ENCODE measurements at places on chromosomes 5 and 9. TPM values are rescaled to one million over a fixed set of nuclear protein-coding genes. Genes with fewer than 3 reads are reported as not detected.

DNA sequence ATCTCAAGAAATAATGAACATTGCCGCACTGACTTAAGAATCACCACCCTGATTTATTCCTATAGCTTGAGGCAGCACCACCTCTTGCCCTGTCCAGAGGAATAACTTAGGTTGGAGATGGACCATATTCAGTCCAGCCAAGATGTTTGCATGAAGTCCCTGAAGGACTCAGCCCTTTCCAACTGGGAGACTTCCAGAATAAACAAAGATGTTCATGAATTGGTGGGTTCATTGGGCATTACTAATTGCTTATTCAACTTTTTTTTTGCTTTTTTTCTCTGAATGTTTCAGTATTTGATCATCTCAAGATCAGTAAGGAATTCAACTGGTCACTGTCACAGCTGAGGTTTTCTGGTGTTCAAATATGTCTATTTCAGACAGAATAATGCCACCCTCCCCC is 470.6 kb downstream of the CCDC171 start:
- no peak for DNase-seq

DNA sequence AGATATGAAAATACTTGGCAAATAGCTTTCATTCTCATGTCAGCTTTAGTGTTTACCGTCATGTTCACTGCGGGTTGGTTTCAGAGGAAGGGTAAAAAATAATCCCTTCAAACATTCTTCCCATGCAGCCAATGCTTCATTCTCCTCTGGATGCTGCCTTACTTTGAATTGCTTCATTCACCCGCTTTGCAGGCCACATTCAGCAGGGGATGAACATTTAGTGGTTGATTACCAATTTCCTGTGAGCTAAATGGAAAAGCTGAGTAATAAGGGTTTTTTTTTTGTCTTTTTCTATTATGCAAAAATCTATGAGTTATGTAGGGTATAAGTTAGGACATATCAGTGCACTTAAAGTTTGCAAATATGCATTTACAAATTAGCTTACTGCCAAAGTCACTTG is 96.3 kb upstream of the MEF2C start:
- no peak for DNase-seq

DNA sequence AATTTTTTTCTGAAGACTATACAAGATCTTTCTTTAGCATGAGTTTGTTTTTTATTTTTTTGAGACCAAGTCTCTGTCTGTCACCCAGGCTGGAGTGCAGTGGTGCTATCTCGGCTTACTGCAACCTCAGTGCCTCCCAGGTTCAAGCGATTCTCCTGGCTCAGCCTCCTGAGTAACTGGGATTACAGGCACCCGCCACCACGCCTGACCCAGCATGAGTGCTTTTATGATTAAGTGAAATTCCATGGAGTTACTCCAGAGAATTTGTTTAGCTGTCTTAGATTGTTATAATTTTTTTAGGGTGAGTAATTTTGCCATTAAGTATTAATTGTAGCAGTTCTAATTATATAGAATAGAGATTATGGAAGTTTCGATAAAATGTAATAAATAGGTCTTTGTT is 14.3 kb downstream of the YTHDC2 start:
- no peak for DNase-seq

DNA sequence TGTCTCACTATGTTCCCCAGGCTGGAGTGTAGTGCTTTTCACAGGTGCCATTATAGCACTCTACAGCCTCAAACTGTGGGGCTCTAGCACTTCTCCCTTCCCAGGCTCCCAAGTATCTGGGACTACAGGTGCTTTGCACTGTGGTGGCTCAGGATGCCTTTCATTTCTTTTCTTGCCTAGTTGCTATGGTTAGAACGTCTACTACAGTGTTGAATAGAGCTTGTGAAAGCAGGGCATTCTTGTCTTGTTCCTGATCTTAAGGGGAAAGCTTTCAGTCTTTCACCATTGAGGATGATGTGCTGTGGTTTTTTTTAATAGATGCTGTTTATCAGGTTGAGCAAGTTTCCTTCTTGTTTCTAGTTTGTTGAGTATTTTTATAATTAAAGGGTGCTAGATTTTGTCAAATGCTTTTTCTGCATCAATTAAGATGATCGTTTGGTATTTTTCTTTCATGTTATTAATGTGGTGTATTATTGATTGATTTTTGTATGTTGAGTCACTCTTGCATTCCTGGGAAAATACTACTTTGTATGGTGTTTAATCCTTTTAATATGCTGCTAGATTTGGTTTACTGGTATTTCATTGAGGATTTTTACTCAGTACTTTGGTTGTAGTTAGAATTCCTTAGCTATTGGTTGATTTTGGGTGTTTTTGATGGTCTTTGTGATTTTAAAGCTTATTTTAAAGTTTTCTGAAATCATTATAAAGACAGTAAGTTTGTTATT is 35.6 kb downstream of the GPBP1 start:
- DNase-seq, result no peak

- DNase-seq, result no peak
These were observed 149.8 kb downstream of the ICE1 start for GRCh38 chr5:5572010-5572865.

ACER2 gene
- 3.2 TPM for total RNA-seq

- peak; percentile 18 for DNase-seq
These were observed 1.9 kb upstream of the SH3PXD2B start for GRCh38 chr5:172456076-172456722.

GRCh38 chr5:36414869-36415282 is 113.2 kb upstream of the RANBP3L start:
- no peak for DNase-seq

RNF180 gene
- 9.7 TPM for total RNA-seq

CTXN3 gene
- total RNA-seq, result not detected

MARCHF11 gene
- not detected for total RNA-seq

PCDHGA2 gene
- 3.7 TPM for total RNA-seq

TTLL11 gene
- total RNA-seq, result 18.9 TPM

- DNase-seq, result no peak
These were observed 14.4 kb downstream of the ACER2 start for GRCh38 chr9:19423163-19423562.

DNA sequence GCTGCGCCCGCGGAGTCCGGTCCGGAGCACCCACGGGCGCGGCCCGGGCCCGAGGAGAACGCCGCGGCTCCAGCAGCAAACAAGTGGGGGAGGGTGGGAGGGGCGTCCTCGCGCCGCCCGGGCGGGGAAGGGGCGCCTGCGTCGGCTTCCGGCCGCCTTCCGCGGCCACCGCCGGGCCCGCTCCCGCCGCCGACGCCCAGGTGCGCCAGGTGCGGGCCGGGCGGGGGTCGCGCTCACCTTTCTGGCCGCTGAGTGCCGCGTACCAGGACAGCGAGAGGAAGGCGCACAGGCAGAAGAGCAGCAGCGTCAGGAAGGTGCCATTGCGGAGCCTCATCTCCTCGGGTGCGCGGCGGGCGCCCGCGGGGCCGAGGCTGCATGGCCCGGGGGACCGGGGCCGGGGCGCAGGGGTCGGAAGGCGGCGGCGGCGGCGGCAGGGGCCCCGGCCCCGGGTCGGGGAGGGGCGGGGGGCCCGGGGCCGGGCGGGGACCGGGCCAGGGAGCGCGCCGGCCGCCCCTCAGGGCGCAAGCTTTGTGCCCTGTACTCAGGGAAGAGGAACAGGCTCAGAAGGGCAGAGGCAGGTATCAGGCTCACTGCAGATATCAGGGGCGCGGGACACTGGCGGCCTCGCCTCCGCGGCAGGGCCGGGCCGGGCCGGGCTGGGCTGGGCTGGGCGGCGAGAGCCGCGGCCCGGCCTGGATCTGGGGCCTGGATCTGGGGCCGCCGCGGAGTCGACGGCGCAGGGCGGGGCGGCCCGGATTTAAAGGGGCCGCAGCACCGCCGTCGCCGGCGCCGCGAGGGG is at the start of gene MGAT4B:
TSS of gene MGAT4B (minus strand) at position 617 of the 799 bp plus-strand sequence. CDS start at position 334, 283 bp downstream.
- DNase-seq, result peak; percentile 79

FST gene
- total RNA-seq, result 4.0 TPM

DNA sequence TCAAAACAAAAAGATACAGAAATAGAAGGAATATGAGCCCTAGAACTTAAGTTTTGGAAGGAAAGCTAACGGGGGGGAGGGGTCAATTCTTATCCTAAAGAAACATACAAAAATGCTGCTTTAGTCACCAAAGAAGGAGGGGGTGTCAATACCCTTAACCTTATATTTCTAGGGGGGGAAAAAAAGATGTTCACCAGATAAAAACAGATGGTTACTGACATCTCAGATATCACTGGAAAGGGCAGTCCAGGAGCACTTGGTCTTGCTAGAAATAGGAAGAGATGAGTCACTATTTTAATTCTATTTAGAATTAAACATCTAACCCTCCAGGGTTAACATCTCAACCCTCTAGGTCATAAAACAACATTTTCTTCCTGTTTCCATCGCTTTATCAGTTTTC is 1.7 kb downstream of the DIAPH1 start:
- no peak for DNase-seq

GRCh38 chr9:81787747-81788632 is 98.6 kb upstream of the TLE1 start:
- DNase-seq, result no peak

DNA sequence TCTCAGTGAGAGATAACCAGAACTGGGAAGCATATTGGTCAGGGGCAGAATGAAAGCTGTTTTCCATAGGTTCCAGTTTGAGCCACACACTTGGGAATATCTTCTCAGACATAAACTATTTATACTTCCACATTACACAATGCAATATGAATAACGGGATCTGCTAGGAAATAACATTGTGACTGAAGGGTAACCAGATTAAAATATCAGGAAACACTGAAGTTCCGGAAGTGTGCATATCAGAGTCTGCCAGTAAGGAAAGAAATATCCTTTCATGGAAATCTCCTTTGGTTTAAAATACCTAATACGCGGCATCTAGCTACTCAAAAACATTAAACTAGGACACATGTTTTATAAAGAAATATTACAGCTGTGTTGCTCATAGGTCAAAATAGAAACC is 56.3 kb downstream of the ST8SIA4 start:
- no peak for DNase-seq

- no peak for DNase-seq
These were observed 4.3 kb downstream of the PCDH1 start for GRCh38 chr5:141873933-141874261.

GRCh38 chr5:175687231-175687701 is 29.4 kb downstream of the HRH2 start:
- no peak for DNase-seq

IFNA2 gene
- not detected for total RNA-seq

GRCh38 chr9:111400564-111400898 is 70.5 kb upstream of the OR2K2 start:
- no peak for DNase-seq

EQTN gene
- total RNA-seq, result 0.34 TPM

DNA sequence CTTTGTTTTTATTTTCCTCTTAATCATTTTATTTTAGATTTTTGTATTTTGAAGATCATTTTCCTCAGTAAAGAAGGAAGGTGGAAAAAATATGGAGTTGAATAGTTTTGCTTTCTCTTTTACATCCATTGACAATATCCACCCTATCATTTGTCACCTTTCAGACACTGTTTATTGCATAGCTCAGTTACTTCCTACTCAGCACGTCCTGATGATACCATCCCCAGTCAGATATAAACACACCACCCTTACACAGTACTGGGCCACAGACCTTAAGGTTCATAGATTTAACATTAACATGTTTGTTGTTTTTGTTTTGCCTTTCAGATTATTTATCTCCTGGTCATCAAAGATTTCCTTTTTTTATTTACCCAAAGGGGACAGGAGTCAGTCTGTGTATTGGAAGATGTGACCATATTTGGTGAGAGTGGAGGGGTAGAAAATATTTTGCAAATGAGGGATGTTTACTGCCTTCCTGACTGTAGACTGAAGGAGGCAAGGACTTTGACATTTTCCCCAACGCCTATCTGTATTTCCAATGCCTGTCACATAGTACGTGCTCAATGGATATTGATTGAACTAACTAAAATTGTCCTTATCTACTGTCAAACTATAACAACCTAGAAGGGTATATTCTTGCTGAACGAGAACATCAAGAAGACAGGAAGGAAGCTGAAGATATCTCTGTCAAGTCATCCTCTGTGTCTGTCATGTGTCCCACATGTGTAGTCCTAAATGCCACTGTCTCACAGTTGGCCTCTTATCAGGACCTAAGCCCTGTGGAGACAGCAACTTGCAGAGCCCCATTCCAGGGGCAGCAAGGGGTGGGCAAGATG is 15.6 kb downstream of the STX17 start:
- no peak for DNase-seq

DNA sequence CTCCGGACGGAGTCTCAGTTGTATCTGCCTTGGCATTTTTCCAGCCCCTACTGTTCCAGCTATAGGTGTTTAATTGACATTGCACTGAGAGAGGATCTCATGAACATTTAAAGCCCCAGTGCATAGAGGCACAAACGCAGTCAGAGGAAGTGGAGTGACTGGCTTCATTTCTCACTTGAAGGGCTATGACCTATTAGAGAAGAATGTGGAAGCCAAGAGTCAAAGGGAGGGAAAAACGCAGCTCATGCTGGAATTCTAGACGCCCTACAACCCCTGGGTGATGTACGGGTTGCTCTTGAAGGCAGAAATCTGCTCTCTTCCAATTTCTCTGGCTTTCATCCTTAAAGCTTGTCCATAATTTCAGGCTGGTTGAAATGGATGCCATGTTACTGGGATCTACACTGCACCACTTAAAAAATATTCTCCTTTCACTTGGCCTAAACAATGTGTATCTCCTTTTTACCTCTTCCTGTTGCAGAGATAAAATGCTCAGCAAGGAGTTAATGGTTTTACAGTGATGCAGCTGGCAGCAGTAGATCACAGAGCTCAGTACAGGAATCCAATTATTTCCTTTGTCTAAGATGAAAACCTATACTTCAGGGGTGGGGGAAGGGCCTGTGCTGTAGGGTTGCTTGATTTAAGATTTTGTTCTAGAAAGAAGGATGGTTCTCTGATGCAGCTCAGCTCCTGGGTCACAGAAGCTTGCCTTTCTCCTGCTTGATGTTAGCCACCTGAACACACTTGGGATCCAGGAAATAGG is 61.8 kb upstream of the MAMDC2 start:
- no peak for DNase-seq

GRCh38 chr5:25033658-25034057 is 388.9 kb upstream of the CDH10 start:
- DNase-seq, result no peak

DNA sequence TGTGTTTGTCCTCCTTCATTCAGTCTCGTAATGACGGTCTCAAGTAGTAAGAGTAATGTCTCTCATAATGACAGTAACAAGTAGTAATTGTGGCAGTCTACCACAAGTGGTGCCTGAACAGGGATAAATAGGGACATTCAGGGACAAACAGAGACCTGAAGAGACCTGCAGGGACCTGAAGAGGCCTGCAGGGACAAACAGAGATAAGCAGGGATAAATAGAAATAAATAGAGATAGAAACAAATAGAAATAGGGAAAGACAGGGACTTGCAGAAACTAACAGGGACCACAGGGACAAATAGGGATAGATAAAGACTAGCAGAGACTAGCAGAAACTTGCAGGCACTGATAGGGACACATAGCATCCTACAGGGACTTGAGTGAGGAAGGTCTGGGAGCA is 7.9 kb downstream of the UGT3A2 start:
- no peak for DNase-seq
